ENCODE measurements at places on chromosomes 5 and 9.
A peak's percentile ranks its signal among the peaks of the same experiment; 100 is the strongest.

DNA sequence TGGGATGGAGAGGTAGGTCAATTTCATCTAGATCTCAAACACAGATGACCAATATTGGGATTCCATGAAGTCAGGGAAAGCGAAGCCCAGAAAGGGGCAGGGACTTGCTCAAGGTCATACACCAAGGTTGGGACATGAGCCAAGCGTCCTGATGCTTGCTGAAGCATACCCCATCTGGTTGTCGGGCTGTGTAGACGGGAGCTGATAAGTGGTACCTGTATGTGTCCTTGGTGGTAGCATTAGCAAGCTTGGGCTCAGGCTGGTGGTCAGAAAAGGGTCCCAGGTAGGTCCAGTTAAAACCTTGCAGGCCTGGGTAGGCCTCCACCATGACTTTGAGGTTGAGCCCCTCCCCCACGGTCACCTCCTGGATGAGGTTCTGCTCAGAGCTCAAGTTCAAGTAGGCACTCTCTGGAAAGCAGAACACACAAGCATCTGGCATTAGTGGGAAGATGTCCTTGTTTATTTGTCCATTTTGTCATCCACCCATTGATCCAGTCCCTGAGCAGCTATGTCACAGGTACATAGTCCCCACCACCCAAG, 13.2 kb downstream of the CSF1R start:
- DNase-seq, result peak; percentile 28

DNA sequence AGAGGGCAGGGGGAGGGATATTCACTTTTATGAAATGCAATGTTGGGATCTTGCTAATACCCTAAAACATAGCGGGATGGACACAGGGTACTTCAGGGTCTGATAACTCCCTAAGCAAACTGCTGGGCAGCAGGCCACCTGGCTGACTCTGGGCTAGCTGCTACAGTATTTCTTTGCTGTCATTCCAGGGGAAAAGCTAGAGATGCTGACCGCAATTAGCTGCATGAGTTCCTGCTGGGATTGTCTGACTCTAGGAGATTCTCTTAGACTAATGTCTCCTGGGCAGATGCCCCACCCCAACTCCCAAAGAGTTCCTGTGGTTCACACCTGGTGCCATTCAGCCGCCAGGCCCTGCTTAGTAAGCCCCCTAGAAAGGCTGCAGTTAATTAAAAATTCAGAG, 69.9 kb downstream of the PSAT1 start:
- no peak for DNase-seq

- DNase-seq, result no peak
These were observed 114.3 kb downstream of the KCTD16 start for GRCh38 chr5:144284931-144285502.

DNA sequence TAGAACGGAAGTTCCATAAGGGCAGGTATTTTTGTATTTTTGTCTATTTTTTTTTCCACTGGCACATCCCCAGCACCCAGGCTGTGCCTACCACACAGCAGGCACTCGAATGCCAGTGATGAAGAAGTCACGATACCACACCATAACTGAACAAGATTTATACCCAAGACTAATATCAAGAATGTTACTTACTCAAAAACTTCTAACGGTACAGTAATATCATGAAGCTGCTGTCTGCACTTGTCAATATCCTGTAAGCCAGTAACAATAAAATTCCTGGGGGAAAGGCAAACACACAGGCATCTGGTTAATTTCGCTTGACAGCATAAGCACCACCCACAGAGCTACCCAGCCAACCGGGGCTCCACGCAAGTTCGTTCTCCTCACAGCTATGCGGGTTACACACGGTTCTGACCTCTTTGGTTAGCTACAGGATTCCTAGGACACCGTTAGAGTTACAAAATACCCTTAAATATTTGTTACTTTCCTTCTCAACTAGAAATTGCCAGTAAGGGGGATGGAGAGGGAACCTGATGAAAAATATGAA, 1.3 kb downstream of the MED10 start:
- DNase-seq, result peak; percentile 46

- DNase-seq, result no peak
These were observed 176.0 kb upstream of the ZNF608 start for GRCh38 chr5:124922255-124922975.

- no peak for DNase-seq
These were observed 56.7 kb downstream of the FAM114A2 start for GRCh38 chr5:153981905-153982605.

DNA sequence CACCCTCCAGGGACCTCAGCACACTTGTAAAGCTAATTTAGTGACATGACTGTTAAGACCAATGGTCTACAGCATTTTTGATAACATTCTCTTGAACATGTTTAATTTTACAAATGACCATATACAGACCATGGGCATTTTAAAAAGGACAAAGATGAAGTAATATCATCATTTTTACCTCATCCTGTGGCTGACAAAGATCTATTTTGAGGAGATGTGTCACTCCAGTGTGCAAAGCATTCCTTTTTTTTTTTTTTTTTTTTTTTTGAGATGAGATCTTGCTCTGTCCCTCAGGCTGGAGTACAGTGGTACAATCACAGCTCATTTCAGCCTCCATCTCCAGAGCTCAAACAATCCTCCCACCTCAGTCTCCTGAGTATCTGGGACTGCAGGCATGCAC, 118.2 kb upstream of the TBC1D2 start:
- no peak for DNase-seq

DNA sequence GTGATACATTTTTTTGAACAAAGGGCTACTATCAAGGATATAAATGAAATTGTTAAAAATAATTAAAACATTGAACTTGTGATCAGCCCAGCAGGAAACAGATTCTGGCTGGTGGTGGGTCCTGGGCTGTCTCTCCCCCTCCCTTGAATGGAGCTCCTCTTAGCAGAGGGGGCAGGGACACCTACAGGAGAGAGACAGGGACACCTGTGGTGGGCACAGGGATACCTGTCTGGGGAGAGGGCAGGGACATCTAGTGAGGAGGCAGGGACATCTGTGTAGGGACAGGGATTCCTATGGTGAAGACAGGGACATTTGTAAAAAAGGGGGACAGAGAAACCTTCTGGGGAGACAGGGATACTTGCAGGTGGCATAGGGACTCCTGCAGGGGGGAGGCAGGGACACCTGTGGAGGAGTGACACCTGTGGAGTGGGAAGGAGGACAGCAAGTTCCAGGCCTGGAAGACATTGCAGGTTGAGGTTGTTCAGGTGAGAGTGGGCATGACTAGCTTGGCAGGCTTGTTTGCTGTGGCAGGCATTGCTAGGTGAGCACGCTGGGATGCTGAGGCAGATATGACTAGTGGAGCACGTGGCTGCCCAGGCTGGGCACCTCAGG, 264.2 kb downstream of the IRX2 start:
- no peak for DNase-seq

GRCh38 chr5:168318240-168318639, 26.8 kb downstream of the WWC1 start:
- no peak for DNase-seq

DNA sequence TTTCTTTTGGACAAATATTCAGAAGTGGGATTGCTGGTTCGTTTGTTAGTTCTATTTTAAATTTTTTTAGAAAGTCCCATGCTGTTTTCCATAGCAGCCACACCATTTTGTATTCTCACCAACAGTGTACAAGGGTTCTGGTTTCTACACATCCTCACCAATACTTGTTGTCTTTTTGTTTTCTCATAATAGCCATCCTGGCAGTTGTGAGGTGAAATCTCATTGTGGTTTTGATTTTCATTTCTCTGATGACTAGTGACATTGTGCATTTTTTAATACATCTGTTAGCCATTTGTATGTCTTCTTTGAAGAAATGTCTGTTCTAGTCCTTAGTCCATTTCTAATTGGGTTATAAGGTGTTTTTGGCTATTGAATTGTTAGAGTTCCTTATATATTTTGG, 214.3 kb downstream of the ARRDC3 start:
- no peak for DNase-seq

GRCh38 chr5:95403996-95404395, 12.8 kb downstream of the FAM81B start:
- DNase-seq, result no peak

DNA sequence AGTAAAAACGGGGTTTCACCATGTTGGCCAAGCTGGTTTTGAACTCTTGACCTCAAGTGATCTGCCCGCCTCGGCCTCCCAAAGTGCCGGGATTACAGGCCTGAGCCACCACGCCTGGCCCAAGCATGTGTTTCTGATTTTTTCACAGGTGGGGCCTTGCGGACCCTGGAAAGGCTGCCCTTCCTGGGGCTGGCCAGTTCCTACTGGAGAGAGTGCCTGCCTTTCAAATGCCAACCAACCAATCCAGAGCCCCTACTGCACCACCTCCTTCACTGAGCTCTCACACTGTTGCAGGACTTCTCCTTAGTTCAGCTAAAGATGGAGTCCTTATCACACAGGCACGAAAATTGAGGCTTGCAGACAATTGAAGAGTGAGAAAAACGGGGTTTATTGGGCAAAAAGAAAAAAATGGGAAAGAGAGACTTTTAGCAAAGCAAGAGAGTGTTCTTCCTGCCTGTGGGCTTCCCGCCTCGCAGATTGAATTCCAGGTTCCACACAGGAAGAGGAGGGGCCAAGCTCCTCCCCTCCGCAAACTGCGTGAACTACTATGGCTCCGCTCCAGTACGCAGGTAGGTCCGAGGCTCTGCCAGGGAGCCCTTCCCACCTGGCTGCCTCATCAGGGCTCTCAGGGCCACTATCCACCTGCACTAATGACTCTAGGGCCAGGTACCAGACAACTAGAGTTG, 8.3 kb upstream of the CMBL start:
- no peak for DNase-seq

- no peak for DNase-seq
These were observed 73.5 kb upstream of the ALDH1A1 start for GRCh38 chr9:73026375-73026774.

Data from left forelimb (tissue), 1 donor.